ENCODE measurements at places on chromosomes 7 and 10.

- no peak for DNase-seq
Measured at GRCh38 chr7:137146012-137146455, 197.5 kb downstream of the PTN start.

GRCh38 chr7:99601656-99602310 is 3.7 kb downstream of the TMEM225B start:
- peak; percentile 1 for DNase-seq

DNA sequence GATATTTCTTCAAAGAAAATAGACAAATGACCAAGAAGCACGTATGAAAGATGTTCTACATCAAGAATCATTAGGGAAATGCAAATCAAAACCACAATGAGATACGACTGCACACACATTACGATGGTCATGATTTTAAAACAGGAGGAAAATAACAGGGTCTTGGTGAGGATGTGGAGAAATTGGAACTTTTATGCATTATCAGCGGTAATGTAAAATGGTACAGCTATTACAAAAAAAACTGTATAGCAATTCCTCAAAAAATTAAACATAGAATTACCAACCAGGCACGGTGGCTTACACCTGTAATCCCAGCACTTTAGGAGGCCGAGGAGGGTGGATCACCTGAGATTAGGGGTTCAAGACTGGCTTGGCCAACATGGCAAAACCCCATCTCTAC is 178.8 kb upstream of the NEBL start:
- no peak for DNase-seq

- DNase-seq, result no peak
Measured at GRCh38 chr10:86217371-86218080, 149.1 kb downstream of the GRID1 start.

- no peak for DNase-seq
Measured at GRCh38 chr10:6230315-6230714, 27.6 kb downstream of the PFKFB3 start.

GRCh38 chr7:92648067-92648466 is 57.9 kb upstream of the FAM133B start:
- DNase-seq, result peak; percentile 49

- no peak for DNase-seq
Measured at GRCh38 chr7:155559519-155560108, 13.3 kb upstream of the CNPY1 start.

DNA sequence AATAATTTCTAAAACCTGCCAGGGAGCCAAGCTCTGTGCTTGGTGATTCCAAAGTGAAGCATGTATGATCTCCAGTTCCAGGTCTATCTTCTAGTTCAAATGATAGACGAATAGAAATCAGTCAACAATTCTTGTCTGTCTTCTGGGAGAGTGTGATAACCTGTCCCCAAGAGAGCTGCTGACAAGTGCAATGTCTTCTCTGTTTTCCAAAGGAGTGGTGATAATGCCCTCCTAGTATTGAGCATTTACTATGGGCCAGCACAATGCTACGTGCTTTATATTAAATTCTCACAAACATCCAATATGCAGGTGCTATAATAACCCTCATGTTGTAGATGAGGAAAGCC is 10.2 kb downstream of the MXI1 start:
- DNase-seq, result no peak

- DNase-seq, result peak; percentile 13
Measured at GRCh38 chr7:127251465-127252376, 1.0 kb downstream of the GRM8 start.

DNA sequence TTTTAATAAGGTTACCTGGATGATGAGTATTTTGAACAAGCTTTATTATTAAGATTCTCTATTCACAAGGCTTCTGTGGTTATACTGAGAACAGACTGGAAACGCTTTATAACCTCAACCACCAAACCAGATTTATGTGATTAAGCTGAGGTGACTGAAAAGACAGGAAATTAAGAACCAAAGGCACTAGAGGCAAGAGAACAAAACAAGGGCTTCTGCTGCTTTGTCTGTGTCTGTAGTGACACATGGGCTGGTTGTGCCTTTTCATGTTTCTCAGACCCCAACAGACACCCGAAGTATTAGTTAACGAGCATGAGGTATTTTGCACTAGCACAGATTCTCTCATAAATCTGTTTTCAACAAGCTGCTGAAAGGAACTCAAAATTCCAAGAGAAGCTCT is 64.4 kb downstream of the RAPGEF5 start:
- peak; percentile 6 for DNase-seq

- no peak for DNase-seq
Measured at GRCh38 chr7:55877308-55877707, 9.9 kb upstream of the ZNF713 start.

GRCh38 chr7:141979568-141979967 is 6.0 kb upstream of the TAS2R38 start:
- DNase-seq, result no peak

DNA sequence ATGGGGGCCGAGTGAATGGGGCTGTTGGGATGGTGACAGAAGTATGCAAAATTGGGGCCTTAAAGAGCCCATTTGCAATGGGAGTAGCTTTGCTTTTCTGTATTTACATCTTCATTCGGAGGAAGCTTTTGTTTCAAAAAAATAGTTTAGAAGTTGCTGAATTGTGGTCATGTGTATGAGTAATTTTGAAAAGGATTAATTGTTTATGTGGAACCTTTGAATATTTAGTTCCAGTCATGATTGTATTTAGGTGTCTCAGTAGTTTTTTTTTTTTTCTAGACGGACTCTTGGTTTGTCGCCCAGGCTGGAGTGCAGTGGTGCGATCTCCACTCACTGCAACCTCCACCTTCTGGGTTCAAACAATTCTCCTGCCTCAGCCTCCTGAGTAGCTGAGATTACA is 37.2 kb downstream of the RBM33 start:
- no peak for DNase-seq

- no peak for DNase-seq
Measured at GRCh38 chr7:152907042-152907761, 147.7 kb downstream of the ACTR3B start.

DNA sequence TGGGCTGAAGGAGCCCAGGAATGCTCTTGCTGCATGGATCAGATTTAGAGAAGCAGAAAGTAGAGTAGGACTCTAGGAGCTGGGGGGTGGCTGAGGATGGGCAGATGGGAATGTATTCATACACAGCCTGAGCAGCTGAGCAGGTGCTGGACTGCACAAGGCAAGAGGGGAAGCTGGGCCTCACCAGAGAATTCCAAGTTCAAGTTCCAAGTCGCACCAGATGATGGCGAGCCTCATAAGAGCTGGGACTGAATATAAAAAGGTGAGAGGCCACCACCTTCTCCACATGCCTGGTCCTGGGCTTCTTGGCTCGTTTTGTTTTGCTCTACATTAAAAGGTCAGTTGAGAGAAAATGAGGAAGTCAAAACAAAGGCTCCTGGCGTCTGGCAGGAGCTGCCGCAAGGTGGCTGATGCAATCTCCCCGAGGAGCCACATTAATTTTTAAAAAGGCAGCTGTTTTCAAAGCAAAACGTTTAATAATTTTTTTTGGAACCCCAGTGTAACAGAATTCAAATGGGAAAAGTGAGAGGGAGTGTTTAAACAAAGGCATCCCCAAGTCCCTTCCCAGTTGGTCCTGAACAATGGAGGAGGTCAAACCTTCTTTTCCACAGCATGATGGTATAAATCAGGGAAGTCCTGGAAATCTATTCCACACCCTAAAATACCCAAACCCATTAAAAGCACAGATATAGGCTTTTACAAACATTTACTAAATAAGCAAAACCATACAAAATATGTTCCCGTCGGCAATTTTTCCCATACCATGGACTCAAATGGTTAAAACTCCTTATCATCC is 9.5 kb downstream of the CYREN start:
- no peak for DNase-seq

- peak; percentile 59 for DNase-seq
Measured at GRCh38 chr10:73857446-73857845, 16.9 kb downstream of the CAMK2G start.

DNA sequence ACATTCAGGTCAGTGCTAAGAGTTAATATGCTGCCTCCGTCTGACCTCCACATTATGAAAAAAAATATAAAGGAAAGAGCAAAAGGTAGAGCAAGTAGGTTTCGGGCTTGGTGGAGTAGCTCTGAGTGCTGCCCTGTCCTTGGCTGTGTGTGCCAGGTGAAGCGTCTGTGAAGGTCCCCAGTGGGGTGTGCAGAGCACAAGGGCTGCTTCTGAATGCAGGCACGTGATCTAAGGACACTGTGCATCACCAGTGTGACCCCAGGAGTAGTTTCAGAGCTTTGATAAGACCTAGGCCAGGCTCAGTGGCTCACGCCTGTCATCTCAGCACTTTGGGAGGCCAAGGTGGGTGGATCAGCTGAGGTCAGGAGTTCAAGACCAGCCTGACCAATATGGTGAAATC is 36.0 kb downstream of the KLF6 start:
- DNase-seq, result no peak

DNA sequence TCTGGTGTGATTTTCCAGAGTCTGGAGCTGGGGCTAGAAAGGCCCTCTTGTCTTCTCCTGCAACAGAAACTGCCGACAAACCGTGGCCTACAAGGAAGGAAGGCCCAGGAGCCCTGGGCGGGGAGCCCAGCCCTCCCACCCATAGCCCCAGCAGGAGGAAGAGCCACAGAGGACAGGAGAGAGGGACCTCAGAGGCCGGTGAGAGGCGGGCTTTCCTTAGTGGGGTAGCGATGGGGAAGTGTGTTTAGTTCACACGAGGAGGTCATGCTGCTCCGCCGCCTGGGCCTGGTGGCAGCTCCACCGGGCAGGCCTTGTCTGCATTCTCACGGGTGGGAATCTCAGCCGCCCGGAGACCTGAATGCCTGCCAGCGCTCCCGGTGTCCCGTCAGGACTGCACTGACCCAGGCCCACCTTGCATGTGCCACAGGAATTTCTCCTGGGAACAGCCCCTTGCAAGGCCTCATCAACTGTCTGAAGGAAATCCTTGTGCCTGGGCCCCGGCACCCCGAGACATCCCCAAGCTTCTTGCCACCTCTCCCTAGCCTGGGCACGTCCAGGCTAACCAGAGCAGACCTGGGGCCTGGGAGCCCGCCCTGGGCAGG is 50.9 kb downstream of the ZNF467 start:
- DNase-seq, result no peak

- DNase-seq, result no peak
Measured at GRCh38 chr7:41872966-41873365, 170.1 kb upstream of the INHBA start.

DNA sequence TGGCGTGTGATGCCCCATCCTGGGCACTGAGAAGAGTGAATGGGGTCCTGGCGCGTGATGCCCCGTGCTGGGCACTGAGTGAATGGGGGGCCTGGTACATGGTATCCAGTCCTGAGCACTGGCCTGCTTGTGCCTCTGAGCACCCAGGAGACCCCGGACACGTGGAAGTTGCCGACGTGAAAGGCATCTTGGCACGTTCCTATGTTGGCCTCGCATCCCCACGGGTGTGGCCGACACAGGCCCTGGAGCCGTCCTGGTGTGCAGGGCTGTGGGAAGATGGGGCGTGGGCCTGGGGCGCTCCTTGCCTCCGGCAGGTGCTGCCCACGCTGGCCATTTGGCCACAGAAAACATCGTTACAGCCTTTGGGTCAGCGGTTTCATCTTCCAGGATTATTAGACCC is 35.5 kb downstream of the CFAP46 start:
- no peak for DNase-seq

DNA sequence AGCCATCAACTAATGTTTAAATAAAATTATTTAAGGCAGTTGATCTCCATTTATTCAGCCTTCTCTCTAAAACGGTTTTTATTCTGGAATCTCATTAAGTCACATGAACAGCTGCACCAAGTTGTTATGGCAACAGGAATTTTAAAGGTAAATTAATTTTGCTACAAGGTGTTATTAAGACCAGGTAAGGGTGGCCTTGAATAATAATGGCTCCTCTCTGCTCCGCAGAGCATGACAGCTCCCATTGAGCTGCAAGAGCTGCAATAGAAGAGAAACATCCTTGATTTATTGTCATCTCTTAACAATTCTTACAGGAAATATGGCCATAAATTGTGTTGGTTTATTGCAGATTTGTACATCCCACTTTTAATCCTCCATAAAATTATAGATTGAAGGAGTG is 165.8 kb downstream of the KLF6 start:
- no peak for DNase-seq

DNA sequence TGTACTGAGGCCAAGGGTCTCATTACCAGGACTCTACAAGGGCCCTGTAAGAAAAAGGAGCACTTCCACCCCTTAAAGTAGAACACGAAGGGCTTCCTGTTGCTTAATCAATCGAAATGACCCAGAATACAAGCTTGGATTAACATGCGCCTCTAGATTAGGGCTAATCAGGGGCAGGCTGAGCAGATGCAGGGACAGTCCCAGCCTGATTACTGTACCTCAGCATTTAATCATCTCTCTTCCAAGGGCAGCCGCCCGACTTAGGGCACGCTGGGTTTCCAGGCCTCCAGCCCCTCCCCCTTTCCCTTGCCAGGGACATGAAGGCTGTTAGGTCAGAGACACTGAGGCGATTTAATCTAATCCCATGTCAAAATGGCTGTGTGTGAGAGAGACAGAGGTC is 138.6 kb downstream of the NRF1 start:
- DNase-seq, result no peak
